ENCODE measurements at places on chromosomes 3 and 15.

- DNase-seq, result no peak
Measured at GRCh38 chr3:62065985-62066693, 307.2 kb downstream of the FEZF2 start.

GRCh38 chr3:113118336-113118735 is 93.0 kb upstream of the BOC start:
- no peak for DNase-seq

GRCh38 chr15:50945725-50946124 is 37.2 kb downstream of the AP4E1 start:
- no peak for DNase-seq

- DNase-seq, result no peak
Measured at GRCh38 chr3:168417016-168417415, 321.3 kb upstream of the GOLIM4 start.

- DNase-seq, result no peak
Measured at GRCh38 chr3:47825590-47825989, 22.7 kb downstream of the DHX30 start.

Measured in CD4-positive, alpha-beta T cell treated with Interleukin-4 for 4 hours (primary cell).